ENCODE measurements at places on chromosomes 3 and 15.
A peak's percentile ranks its signal among the peaks of the same experiment; 100 is the strongest.

- DNase-seq: peak; percentile 49
These were observed 88.9 kb downstream of the EOMES start for GRCh38 chr3:27633224-27633545.

- DNase-seq: no peak
These were observed 78.9 kb upstream of the PSMD6 start for GRCh38 chr3:64102147-64102546.

DNA sequence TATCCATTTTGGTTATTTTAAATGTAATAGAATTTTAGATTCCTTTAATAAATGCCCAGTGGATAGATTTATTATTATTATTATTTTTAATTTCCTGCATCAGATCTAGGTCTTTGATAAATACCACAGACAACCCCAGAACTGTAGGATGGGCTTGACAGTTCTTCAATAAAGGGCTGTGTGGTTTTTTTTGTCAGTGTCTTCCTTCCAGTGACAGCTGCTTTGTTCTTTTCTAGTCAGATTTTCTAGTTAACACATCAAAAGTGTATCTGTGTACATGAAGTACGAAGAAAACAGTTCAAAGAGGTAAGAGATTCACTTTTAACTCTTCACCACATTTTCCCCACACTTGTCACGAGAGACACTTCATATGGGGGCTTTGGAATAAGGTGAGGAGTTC, 120.3 kb downstream of the SAMMSON start:
- no peak for DNase-seq

GRCh38 chr3:143036557-143036956, 35.2 kb downstream of the U2SURP start:
- DNase-seq: no peak

- DNase-seq: no peak
These were observed 39.8 kb downstream of the ARHGAP31 start for GRCh38 chr3:119333773-119334509.

DNA sequence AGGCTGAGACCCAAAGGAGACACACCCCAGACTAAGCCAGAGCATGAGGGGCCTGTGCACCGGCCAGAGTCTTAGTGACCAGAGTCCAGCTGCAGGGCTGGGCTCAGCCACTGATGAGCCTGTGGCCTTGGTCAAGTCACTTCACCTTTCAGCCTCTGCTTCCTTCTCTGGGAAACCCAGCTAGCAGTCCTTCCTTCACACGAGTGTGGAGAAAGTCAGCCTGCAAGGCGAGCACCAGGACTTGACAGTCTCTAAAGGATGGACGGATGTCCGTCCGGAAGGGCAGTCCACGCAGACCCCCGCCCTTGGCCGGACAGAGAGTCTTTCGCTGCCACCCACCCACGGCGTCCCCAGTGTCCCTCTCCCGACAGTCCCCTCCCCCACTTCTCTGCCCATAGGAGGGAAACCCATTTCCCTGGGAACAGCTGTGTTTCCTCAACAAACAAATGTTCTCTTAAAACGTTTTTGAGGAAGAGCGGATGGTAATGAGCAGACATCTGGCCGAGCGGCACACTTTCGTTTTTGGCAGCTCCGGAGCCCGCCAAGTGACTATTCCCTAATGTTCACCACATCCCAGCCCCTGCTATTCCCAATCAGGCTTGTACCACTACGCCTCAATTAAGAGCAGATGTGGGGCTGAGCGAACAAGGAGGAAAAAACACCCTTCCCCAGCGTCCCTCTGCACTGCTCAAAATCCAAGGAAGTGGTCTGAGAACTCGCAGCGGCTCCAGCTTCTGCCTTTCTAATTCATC, 129.1 kb upstream of the SMAD3 start:
- no peak for DNase-seq

DNA sequence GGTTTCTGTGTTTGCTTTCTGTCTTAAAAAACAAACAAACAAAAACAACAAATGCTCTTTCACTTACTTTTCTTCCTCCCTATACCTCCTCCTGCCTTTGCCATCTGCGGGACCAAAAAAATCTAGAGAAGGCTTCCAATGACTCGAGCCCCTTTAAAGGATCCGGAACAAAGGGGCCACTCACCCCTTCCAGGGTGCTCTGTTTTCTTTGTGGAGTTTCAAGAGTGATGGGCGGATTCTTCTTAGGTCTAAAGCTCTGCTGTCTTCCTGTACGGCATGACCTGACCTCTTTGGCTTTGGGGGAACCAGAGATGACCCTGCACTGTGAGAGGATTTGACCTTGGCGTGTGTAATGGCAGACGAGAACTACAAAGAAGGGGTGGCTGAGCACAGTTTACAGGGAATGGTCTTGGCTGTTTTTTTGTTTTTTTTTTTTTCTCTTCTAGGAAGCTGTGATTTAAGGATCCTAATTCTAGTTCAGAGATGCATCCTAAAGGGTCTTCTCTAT, 2.2 kb upstream of the MUC20 start:
- no peak for DNase-seq

DNA sequence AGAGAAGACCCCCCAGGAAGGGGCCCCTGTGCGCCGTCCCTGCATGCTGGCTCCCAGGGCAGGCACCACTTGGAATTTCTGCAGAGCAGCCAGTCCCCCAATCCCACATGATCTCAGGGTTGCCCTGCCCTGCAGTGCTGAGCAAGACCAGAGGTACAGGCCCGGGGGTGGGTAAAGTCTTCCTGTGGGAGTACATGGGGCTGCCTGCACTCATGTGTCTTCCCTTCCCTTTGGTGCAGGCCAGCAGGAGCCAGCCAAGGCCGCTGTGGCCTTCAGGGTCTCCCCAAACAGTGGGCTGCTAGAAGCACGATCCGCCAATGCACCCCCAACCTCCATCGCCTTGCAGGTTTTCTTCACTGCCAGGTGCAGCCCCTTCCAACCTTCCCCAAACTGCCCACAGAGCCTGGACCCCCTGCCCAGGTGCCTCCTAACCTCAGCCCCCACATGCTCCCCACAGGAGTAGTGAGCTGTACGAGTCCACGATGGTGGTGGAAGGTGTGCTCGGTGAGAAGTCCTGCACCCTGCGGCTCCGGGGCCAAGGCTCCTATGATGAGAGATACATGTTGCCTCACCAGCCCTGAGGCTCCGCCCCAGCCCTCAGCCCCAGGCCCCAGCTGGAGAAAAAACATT, 15.0 kb downstream of the ACAA1 start:
- no peak for DNase-seq

GRCh38 chr15:70127770-70128413, 30.2 kb upstream of the TLE3 start:
- DNase-seq: no peak

- DNase-seq: no peak
These were observed 61.2 kb upstream of the MFGE8 start for GRCh38 chr15:88974392-88974791.

GRCh38 chr3:16461463-16462245, 51.8 kb downstream of the RFTN1 start:
- no peak for DNase-seq

DNA sequence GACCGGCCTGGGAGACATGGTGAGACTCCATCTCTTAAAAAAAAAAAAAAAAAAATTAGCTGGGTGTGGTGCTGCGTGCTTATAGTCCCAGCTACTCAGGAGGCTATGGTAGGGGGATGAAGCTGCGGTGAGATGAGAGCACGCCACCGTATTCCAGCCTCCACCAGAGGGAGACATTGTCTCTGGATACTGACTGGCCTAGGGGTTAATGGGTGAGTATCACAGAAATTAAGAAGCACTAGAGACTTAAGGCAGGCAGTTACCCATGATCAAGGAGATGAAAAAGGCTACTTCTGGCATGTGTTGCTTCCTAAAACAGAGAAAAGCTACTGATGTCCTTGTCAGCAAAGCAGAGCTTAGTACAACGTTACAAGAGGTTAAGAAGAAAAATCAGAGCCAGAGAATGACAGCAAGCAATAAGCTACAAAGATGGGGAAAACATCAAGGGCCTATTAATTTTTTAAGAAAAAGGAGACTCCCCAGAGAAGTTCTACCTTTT, 8.6 kb downstream of the TFRC start:
- DNase-seq: peak; percentile 80

GRCh38 chr3:25214034-25214433, 214.0 kb upstream of the RARB start:
- no peak for DNase-seq

DNA sequence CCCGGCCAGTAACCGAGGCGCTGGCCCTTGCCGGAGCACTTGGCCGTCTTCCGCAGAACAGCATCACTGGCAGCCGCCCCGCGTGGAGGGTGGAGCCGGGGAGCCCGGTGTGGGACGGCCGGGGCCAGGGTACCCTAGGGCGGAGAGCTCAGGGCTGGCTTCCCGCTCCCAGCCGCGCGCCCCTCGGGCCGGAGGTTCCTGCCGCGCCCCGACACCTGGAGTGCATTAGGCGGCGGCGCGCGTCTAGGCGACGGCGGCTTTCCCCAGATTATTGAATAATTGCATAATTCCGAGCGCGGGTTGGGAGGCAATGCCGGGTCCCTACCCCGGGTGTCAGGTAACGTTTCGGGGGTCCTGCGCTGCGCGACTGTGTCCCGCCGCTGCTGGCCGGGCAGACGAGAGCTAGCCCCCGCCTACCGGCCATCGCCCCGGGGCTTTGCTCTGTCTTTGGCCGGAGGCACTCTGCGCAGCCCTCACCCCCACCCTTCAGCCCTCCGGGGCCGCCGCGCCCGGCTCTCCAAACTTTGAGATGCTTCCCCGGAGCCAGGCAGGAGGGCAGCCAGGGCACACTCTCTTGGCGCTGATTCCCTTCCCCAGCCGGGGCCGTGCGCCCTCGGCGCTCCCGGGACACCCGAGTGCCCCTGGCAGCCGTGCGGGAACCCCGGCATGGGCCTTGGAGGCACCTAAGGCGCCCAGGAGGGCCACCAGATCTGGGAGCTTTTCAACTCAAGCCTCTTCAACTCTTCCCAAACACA, 749 bp downstream of the ITGA11 start:
- DNase-seq: no peak

- DNase-seq: no peak
These were observed 139.6 kb downstream of the CMSS1 start for GRCh38 chr3:99957151-99957796.

DNA sequence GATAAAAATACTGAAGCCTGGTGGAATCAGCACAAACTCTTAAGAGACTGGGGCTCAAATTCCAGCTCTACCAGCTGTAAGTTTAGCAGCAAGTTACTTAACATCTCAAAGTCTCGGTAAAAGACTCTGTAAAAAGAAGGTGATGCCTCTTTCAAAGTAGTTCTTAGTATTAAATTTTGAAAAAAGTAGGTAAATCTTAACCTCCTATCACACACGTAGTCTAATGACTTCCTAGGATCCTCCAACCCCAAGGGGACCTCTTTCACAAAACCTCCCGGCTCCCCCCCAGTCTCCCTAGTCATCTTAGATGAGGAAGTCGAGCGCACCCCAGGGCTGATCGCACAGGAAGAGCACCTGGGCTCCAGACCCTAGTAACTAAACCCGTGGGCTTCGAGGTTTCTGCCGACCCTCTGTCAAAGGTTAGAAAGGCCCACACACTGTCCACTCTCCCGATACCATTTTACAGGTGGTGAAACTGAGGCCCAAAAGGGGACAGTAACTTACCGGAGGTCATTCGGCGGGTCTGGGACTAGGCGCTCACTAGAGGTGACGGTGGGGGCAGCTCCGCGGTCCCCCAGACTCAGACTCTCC, 427 bp downstream of the MBD4 start:
- DNase-seq: peak; percentile 58

- peak; percentile 7 for DNase-seq
These were observed 1.4 kb downstream of the ATP11B start for GRCh38 chr3:182794455-182795388.

GRCh38 chr15:67812241-67812644, 13.1 kb upstream of the SKOR1 start:
- DNase-seq: no peak

DNA sequence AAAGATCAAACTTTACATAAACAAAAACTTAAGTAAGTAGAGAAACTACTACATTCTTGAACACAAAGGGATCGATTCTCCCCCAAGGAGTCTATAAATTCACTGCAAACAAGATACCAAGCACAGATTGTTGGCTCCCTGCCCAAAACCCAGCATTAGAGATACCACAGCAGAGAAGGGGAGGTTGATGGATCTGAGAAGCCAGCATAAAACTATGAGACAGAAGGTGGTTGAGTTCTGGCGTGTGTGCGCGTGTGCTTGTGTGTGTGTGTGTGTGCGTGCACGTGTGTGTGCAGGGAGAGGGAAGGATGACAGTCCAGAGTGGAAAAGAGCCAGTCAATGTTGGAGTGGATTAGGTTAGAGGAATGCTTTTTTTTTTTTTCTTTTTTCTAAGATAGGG, 143.2 kb upstream of the PRR20G start:
- DNase-seq: no peak

GRCh38 chr3:44894485-44894884, 20.1 kb downstream of the TGM4 start:
- no peak for DNase-seq

DNA sequence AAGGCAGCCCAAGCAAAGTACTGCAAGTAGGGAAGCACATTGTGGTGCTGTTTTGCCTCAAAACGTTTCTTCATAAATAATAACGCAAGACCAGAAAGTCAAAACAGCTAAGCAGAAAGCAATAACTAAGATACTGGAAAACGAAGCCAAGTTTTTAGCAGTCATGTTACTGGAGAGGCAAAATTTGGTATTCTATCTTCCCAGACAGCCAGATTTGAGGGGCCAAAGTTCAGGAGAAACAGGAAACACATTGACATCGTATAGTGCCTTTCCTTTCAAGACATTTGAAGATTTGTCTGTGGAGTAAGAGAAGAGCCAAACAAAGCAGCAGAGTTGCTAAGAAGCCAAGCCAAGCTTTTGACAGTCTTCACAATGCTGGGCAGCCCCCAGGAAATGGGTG, 843.6 kb upstream of the NECTIN3 start:
- DNase-seq: no peak

DNA sequence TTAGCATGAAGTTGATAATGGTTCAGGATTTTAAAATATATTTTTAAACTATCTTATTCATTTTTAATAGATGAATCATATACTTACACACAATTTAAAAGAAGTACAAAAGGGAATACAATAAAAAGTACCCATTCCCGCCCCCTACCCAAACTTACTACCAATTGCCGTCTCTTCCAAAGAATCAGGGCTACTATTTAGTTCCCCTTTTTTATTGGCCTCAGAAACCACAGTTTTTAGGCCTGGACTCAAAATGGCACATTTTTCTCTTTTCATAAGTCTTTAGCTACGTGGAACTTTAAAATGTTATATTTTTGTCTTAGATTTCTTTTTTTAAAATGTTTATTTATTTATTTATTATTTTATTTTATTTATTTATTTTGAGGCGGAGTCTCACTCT, 18.0 kb downstream of the LRRK1 start:
- no peak for DNase-seq

GRCh38 chr3:124431331-124431994, 298.8 kb upstream of the UMPS start:
- no peak for DNase-seq

GRCh38 chr15:101118615-101119014, 133.2 kb downstream of the CHSY1 start:
- DNase-seq: no peak
